ENCODE measurements at places on chromosomes 6 and 20.

- DNase-seq = no peak
Observed at GRCh38 chr6:132527791-132528190, 10.3 kb upstream of the TAAR9 start.

DNA sequence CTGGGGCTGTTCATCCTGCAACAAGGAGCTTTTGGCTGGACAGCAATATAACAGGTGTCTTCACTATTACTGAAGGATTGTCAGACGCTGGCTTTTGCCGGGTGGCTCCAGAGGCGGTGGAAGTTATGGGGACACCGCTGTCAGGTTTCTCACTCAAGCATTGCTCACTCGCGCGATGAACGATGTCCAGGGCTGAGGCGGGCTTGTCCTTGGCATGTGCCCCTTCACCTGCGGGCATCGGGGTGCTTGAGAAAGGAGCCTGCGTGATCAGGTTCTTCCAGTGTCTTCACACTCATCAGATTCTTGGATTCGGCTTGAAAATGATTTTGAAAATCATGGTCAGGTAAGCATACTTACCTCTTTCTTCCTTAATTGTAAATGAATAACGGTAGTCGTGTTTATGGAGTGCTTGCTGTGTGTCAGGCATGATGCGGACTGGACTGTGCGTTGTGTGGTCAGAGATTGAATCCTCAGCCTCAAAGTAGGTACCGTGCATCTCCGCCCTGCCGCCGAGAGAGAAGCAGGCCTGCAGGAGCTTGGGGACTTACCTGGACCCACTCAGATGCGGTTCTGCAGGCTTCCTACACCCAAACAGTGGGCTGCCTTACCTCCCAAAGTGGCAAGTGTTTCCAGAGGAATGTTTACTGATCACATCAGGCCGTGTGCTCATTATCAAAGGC lies 18.3 kb upstream of the PYGB start:
- DNase-seq = no peak

DNA sequence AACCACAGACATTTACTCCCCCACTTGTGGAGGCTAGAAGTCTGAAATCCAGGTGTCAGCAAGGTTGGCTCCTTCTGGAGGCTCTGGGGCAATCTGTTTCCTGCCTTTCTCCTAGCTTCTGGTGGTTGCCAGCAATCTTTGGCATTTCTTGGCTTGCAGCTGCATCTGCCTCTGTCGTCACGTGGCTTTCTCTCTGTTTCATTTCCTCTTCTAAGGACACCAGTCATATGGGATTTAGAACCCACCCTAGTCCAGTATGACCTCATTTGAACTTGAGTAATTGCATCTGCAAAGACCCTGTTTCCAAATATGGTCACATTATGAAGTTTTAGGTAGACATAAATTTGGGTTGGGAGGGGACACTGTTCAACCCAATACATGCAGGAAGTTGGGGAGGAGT lies 56.2 kb upstream of the EPB41L1 start:
- DNase-seq = no peak

GRCh38 chr6:149190224-149190831 lies 127.2 kb upstream of the TAB2 start:
- DNase-seq = peak; percentile 34

- DNase-seq = no peak
Observed at GRCh38 chr6:160995271-160995670, 3.7 kb downstream of the MAP3K4 start.

DNA sequence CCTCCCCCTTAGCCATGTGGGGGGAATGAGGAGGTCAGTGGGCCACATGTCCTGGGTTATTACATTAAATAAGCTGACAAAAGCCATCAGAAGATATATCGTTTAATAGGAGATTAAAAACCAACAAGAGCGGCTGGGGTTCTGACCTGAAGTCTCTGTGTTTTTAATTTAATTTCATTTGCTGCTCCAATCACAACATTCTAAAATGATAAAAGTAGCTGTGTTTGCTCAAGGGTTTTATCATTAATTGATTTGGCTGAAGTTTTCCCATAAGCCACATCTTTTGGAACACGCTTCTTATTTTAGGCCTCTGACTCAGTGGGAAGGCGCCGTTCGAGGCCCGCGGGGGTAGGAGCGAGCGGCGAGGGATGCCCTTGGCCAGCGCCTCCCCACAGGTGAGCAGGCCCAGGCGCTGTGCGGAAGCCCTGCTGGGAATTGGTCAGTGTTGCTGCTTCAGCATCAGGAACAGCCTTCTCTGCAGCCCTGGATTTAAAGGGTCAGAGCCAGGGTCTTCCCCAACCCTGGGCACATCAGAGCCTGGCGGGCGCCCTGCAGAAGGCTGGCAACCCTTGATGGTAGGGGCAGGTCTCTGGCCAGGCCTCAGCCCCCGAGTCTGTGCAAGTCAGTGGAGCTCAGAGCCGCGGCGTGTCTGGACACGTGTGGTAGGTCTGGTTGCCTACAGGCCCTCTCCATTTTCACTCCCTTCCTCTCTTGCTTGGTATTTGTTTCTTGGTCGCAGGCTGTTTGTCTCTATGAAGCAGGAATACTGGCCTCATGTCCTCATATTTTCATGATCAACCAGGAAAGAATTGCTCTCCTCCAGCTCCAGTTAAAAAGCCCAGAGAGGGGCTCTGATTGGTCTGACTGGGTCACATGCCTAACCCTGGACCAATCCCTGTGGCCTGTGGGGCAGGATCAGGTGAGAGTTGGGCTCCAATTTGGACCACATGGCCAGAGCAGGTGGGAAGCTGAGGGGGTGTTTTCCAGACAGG lies 30.9 kb upstream of the MLN start:
- no peak for DNase-seq

DNA sequence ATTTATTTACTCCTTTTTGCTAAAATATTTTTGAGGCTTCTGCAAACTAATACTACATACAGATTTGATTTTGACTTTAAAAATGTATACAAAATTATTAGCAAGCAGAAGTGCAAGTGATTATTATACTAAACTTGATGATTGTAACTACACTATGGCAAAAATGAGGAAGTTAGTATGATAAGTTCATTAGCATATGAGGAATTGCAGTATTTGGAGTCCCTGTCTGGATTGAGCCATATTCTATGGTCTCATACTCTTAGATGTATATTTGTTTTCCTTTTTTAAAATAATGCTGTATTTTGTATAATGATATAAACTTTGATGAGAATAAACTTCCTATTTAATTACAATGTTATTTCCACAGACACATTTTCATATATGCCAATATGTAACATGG lies 13.9 kb downstream of the CRISP3 start:
- no peak for DNase-seq

GRCh38 chr20:19256085-19256484 lies 43.6 kb downstream of the SLC24A3 start:
- DNase-seq = no peak

- DNase-seq = peak; percentile 71
Observed at GRCh38 chr20:48574383-48574782, 253.4 kb downstream of the PREX1 start.

DNA sequence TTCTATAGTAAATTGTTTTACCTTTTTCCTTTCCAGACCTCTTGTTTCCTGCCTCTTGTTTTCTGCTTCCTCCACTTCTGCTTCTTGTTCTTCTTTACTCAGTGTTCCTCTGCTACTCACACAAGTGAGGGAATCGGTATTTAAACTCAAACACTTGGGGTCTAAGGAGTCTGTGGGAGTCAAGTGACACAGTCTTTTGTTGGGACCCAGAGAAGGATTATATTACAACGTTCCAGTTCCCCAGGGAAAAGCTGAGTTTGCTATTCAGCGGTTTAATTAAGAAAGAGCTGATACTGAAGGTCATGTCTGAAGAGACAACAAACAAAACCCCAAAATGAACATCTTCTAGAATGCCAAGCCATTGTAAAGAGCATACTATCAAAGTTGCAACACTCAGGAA lies 107.8 kb upstream of the CITED2 start:
- DNase-seq = no peak

DNA sequence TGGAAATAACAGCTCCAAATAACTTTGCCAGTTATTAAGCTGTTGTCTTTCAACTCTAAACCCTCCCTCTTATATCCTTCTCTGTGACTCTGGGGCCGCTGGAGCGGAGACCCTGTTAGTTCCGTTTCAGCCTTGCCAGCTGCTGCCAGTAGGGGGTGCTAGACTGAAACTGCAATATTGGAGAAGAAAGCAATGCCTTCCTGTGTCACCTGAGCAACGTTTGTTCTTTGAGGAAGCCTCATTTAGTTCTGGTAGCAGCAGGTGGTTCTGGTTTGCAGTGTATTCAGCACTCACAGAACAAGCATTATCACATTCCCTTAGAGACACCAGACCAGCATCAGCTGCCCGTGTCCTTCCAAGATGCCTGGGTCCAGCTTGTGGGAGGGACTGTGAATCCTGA lies 22.9 kb upstream of the JAG1 start:
- peak; percentile 34 for DNase-seq

- no peak for DNase-seq
Observed at GRCh38 chr6:88741071-88741470, 222.3 kb downstream of the RNGTT start.

GRCh38 chr20:22474224-22474623 lies 110.1 kb downstream of the FOXA2 start:
- no peak for DNase-seq

DNA sequence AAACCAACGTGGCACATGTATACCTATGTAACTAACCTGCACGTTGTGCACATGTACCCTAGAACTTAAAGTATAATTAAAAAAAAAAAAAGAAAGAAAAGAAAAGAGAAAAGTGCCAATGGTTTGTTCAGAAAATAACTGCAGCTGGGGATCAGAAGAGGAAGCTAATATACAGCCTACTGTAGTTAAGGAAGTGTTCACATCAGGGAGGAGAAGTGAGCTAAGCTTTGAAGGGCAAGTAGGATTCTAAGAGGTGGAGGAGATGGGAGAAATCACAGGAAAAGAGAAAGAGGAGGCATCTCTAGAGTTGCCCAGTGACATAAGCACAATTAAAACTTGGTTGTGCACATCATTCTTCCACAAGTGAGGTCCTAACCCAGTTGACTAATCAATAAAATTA lies 214.4 kb upstream of the DTNBP1 start:
- DNase-seq = no peak

DNA sequence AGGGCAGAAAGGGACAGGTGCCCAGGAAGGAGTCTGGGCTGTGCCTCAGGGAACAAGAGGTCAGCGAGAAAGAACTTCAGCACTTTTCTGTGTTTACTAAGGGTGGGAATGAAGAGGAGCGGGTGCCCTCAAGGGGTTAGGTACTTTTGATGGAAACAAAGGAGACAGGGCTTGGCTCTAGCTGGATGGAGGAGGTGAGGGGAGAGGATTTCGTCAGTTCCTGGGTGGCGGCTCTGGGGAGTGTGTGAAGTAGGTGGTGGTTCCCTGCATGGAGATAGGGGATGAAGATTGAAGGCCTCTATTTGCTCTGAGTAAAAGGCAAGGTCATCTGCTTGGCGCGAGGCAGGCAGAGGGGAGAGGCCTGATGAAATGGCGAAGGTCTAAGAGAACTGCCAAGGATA lies 40.0 kb upstream of the ANKRD60 start:
- no peak for DNase-seq

DNA sequence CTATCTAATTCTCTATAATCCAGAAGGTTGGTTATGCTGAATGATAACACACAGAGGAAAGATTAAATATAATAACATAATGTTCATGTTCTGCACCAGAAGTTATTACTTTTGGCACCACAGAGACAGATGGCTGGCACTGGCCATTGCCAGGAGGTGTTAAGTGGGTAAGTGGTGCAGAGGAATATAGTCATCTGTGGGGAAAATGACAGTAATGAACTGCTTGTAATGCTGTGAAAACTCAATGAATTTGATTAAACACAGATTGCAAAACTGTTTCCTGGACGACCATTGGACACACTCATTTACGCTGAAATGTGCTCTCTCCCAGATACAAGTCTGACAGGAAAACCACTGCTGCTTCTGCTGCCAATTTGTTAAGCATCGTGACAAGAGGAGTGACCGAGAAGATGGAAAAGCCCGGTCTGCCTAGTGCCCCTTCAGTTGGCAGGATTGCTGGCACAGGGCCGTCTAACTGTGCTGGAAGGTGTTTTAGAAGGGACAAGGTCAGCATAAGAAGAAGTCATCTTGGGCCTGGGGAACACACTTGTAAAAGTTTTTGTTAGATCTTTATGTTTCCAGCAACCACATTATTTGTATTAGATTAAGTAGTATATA lies 567.4 kb downstream of the CBLN4 start:
- no peak for DNase-seq

GRCh38 chr6:108331982-108332381 lies 37.1 kb downstream of the AFG1L start:
- no peak for DNase-seq

- peak; percentile 88 for DNase-seq
Observed at GRCh38 chr20:63534831-63535651, 2.1 kb downstream of the PTK6 start.

- no peak for DNase-seq
Observed at GRCh38 chr6:80938131-80938530, 814.4 kb downstream of the TENT5A start.

GRCh38 chr6:40705354-40705753 lies 118.2 kb upstream of the LRFN2 start:
- DNase-seq = no peak

DNA sequence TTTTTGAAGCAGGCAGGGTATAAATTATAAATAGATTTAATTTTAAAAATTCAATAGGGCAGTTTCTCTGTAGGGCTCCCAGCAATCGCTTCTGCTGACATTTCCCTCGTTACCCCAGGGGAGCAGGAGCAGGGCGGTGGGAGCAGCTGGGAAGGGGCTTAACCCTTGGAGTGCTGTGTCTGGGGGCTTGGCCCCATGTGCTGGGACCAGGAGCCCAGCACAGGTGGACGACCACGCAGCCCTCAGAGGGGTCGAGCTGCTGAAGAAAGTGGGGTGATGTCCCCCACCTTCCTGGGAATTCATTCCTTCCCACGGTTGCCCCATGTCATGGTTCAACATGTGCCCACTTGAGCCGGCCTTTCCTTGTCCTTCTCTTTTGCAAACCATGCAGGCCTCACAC lies 67.5 kb upstream of the STX16 start:
- no peak for DNase-seq

GRCh38 chr6:159968295-159969203 lies at the start of gene IGF2R:
Gene IGF2R, plus strand, starts transcription at chr6:159969082. Its CDS starts 165 bp downstream, at chr6:159969247.
- DNase-seq = peak; percentile 90

DNA sequence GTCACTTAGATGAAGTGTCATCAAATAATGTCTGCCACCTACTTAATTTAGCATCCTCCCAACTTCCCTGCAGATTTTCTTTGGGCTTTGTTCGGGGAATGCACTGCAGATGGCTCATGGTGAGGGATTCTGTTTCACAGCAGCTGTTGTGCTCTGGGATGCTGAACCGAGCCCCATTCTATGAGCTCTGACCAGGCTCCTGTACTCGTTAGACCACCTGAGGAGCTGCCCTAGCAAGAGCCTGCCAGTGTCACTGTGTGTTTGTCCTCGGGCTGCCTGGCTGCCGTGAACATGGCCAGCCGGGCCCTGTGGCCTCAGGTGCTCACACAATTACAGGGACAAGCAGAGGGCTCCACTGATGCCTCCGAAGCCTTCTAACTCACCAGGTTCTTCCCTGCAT lies 238.8 kb upstream of the ECI2 start:
- DNase-seq = no peak

Data from Caco-2 (cell line).